Stimulated activated CD8-positive, alpha-beta memory T cell treated with anti-CD3 and anti-CD28 coated beads, Interleukin-4, amount 100 ng/mL, for 1 hour (primary cell): ENCODE measurements at places on chromosomes 5 and 9.

DNA sequence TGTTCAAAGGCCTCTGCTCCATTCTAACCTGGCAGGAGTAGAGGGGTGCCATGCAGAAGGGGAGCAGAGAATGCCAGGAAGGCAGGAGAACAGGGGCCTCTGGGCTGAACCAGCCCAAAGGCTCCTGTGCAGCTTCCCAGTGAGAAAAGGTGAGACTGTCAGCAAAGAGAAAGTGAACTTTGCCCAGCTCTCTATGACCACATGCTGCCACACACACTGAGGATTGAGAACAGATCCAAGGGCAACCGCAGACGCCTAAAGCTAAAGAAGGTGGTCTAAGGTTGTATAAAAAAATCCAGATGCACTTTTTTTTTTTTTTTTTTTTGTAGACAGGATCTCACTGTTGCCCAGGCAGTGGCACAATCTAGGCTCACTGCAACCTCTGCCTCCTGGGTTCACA lies 51.4 kb downstream of the ALDH7A1 start:
- no peak for DNase-seq

DNA sequence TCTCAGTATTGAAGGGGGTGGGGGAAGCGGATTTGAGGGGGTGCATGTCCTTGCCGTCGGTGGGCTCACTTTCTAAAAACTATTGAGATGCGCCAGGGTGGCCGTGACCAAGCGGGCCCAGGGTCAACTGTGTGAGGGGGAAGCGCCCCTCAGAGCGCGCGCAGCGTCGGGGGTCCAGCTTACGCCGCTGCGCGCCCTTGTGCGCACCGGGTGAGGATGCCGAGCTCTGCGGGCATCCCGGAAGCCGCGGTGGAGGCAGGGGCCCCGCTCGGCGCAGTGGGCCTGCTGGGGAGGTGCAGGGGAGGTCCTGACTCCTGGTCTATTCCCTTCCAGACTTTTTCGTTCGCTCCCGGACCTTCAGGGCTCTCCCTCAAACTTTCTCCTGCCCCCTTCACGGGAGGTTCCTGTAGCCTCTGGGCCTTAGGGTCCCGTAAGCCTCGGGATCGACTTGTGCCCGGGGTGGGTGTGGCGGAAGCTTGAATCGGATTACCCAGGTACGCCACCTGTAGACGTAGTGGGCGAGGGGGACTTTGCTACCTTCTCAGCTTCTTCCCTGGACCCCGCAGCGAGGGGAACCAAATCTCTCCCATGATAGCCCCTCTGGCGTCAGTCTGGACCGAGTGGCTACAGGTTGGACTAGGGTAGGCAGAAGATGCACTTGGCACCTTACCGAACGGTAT lies 2.5 kb upstream of the PRDM6 start:
- no peak for DNase-seq

DNA sequence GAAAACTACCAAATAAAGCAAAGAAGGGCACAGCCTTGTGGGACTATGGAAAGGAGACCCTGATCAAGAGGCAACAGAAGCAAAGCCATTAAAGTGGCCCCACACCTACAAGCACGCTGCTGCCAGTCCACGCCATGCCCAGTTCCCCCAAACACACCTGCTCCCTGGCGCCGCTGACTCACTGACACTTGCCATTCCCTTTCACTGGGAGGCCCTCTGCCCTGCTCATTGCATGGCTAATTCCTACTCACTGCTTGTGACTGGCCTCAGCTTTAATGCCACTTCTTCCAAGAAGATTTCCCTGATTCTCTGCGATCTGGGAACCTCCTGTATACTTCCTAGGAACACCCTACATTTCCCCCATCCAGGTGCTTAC lies 71.2 kb upstream of the TAF1L start:
- no peak for DNase-seq

- DNase-seq = no peak
Observed at GRCh38 chr5:135635451-135635850, 56.7 kb upstream of the CXCL14 start.

DNA sequence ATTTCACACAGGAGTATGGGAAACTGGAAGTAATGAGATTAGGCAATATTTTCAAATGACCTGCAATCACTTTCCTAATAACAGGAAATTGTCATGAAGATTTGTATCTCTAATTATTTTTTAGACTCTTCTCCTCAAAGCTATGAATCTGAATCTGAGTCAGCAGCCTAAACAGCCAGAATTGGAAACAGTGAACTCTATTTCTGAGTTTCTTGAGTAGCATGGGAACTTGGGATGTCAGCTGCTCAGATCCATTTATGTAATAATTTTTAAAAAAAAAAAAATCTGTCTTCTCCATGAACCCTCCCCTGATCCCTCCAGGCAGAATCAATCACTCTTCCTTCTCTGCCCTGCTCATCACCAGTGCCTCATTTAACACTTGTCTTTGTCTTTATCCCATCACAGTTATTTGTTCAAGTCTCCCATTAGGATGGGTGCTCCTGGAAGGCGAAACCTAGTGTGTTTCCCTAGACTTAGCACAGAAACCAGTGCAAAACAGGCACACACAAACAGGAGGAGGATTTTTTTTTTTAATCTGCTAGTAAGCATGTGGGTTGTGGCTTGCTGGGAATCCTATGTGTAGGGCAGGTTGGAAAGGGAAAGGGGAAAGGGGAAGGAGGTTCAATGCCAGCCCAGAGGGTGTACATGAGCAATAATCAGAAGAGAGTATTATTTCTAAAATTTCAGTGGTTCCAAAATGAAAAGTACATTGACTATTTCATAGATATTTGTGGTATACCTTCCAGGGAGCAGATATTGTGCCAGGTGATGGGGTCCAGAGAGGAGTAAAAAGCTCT lies 186.8 kb downstream of the TTLL11 start:
- no peak for DNase-seq

DNA sequence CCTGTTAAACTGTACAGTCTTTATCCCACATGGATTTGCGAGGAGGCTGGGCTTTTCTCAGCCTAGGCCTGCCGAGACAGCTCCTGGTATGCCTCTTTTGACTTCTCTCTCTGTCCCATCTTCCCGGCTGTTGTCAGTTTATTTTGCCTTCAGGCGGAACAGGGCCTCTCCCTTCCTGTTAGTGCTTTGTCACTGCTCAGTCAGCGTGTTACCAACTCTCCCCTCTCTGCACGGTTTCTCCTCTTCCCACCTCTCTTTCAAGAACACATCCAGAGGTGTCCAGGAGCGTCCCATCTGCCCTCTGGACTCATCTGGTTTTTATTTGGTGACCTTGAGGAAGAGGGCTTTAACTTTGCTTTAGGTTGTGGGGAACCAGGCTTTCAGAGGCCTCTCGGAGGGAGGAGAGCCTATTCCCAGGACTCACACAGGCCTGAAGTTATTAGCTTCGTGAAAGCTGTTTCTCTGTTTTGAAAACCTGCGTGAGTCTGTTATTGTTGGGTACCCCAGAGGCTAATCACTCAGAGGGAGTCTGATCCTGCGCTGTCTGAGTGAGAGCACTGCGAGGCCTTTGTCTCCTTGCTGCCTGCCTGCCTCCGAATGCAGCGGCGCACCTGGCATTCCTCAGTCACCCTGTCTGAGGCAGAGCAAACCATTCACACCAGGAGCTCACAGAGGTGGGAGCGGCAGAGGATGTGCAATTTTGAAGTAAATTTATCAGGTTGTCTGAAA lies 234.4 kb upstream of the MPDZ start:
- no peak for DNase-seq
